Renal cortical epithelial cell (primary cell): ENCODE measurements at places on chromosomes 1 and 21.

GRCh38 chr1:46770541-46770940, 28.3 kb upstream of the CYP4B1 start:
- DNase-seq, result no peak

DNA sequence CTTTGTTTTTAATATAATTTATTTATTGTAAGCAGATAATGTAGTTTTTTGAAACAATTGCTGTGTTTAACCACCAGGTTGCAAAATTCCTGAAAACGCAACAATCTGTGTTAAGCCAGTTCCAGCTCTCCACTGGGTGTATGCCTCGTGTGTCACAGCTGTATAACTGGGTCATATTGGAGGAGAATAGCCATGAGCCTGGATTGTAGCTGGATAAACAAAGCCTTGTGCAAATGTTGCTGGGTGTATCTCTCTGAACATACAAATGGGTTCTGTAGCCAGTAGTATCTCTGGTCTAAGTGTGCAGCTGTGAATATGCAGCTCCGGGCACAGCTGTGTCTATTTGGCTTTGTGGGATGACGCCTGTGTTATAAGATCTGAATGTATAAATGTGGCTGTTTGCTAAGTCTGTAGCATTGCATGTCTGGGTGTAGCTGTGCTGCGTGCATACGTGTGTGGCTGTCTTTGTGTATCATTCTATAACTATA, 2.8 kb downstream of the TCEA3 start:
- no peak for DNase-seq

DNA sequence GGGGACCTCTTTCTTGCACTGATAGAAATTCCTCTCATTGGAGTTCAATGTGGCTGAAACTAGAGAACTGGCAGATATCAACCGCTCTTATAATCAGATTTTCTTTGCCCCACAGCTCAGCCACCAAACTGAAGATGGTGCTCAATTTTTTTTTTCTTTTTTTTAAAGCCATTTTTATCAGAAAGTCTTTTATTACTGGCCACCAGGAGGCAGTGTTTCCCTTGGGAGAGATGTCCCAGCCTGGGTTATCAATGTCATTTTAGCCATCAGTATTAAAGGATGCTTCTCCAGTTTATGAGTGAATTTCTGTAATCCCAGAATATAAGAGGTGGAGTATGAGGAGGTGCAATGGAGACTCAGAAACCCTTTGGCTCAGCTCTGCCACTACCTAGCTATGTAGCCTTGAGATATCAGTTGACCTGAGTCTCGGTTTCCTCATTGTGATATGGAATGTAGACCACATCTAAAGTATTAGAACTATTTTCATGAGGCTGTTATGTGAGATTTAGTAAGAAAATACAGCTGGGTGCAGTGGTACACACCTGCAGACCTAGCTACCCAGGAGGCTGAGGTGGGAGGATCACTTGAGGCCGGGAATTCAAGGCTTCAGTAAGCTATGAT, 27.6 kb downstream of the CD244 start:
- DNase-seq, result peak; percentile 24

DNA sequence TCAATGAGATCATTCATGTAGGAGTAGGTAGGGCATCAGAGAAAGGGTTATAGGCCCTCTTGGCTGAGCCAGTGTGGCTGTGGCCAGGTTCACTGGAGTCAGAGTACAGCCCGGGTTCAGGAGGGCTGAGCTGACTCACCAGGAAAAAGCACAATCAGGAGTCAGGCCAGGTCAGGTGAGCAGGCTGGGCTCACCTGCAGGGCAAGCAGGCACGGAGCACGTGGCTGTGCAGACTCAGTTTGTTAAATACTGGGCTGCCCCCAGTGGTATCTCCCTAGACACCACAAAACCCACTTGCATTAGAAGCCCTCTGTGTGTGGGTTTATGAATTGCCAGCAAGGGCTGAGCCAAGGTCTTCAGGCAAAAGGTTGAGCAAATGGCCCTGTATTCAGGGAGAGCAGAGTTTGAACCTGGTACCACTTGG, 122.1 kb upstream of the SERBP1 start:
- DNase-seq, result peak; percentile 76

DNA sequence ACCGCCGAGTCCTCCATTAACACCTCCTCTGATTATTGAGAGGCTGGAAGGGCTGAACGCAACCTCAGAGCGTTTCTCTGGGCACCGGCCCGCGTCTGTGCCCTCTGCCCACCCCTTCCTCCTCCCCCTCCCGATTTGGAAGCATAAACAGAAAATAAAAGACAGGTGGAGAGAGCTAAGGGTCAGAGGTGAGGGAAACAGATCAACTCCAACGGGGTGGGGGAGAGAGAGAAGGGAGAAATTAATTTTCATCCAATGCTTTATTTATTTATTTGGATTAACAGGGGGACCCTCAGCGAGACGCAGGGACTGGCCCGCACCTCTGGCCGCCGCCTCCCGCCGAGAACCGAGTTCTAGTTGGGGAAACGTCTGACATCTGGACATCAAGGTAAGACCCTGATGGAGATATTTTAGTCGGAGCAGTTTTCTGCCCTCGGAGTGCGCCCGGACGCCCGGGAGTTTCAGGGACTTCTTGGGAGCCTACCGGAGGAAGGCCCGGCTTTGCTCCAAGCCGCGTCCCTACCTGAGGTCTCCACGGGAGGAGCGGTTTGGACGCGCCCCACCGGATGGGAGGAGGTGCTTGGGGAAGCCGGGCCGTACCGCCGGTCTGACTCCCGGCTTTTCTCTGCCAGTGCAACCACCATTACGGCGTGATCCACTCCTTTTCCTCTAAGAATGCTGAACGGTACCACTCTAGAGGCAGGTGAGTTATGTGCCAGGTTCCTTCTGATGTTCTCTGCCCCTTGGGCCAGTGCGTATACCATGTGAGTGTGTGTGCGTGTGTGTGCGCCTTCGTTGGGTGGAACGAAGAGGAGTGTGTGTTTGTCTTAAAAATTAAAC, 5.1 kb upstream of the LHX9 start:
- DNase-seq, result no peak
